ENCODE measurements at places on chromosomes 1 and 21.
A peak's percentile ranks its signal among the peaks of the same experiment; 100 is the strongest.

GRCh38 chr21:16455978-16456377 lies 726.2 kb downstream of the USP25 start:
- no peak for DNase-seq

- DNase-seq, result peak; percentile 24
These were observed 276.7 kb downstream of the PCP4 start for GRCh38 chr21:40143822-40144525.

DNA sequence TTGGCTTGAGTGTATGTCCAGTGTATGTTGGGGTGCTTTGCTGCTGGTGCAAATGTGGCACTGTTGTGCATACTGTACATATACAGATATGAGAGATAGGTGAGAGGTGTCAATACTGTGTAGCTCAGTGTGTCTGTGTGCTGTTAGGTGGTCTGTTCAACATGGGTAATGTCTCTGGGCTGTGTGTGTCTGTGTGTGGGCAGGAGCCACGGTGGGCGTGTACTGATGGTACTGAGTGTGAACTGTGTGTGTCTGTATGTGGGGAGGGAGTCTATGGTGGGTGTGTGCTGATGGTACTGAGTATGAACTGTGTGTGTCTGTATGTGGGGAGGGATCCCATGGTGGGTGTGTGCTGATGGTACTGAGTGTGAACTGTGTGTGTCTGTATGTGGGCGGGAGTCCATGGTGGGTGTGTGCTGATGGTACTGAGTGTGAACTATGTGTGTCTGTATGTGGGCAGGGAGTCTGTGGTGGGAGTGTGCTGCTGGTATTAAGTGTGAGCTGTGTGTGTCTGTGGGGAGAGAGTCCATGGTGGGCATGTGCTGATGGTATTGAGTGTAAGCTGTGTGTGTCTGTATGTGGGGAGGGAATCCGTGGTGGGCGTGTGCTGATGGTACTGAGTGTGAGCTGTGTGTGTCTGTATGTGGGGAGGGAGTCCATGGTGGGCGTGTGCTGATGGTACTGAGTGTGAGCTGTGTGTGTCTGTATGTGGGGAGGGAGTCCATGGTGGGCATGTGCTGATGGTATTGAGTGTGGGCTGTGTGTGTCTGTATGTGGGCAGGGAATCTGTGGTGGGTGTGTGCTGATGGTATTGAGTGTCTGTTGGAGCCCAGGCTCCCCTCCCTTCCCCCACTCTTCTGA lies 32.2 kb upstream of the FOXO6 start:
- no peak for DNase-seq

DNA sequence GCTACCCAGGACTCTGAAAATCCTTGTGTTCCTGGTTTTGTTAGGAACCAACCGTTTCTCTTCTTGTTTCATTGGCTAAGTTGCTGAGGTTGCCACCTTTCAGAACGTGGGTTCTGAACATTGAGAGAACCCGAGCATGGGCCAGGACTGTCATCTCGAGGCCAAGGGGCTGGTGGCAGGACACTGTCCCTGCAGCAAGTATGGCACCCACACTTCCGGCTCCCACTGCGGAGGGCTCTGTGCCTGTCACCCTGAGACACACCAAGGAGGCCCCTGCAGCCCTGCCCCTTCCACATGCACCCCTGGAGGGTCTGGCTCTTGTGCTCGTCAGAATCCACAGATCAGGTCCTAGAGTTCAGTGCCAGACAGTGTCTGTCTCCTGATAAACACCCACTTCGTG lies 39.1 kb upstream of the LRRC3 start:
- DNase-seq, result no peak

DNA sequence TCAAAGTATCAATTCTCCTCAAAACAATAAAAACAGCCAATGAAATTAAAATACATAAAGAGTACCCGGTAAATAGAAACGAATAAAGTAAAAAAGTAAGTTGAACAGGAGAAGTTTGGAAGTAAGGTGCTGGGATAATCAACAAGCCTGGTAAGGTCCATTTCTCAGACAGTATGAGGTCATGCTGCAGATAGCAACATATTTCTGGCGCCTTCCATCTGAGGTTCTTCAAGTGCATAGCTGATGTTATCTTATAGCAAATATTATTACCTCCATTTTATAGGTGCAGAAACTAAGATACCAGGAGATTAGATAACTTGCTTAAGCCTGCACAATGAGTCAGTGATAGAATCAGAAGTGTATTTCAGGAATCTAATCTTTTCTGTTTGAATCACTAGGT lies 23.7 kb upstream of the CEP350 start:
- no peak for DNase-seq

GRCh38 chr21:16192902-16193301 lies 463.1 kb downstream of the USP25 start:
- no peak for DNase-seq

DNA sequence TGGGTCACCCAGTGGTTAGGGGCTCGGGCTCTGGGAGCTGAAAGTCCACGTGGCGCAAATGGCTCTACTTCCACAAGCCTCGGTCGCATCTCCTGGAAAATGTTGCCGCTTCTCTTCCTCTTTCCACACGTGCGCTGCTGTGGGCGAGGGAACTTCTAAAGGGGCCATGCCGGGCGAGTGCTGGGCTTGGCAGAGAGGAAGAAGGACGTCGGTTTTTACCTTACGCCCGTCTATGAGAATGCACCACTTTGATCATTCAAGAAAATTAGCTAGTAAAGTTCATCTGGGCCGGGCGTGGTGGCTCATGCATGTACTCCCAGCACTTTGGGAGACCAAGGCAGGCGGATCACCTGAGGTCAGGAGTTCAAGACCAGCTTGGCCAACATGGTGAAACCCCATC lies 10.4 kb downstream of the SLC45A1 start:
- DNase-seq, result no peak

DNA sequence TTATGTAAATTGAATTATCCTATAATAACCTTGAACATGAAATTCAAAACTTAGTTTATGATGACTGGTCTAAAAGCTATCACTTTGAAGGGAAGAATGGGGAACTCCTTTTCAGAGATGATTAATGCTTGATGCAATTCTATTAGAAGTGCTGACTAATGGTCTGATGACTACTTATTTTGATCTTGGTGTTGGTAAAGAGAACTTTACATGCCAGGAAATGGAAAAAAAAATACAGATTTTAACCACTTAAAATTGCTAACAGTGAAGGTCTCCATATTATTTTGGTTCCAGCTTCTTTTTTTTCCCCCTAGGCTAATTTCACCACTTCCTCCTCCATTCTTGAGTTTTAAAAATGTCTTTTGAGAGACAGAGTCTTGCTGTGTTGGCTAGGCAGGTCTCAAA lies 22.9 kb downstream of the S1PR1 start:
- no peak for DNase-seq

DNA sequence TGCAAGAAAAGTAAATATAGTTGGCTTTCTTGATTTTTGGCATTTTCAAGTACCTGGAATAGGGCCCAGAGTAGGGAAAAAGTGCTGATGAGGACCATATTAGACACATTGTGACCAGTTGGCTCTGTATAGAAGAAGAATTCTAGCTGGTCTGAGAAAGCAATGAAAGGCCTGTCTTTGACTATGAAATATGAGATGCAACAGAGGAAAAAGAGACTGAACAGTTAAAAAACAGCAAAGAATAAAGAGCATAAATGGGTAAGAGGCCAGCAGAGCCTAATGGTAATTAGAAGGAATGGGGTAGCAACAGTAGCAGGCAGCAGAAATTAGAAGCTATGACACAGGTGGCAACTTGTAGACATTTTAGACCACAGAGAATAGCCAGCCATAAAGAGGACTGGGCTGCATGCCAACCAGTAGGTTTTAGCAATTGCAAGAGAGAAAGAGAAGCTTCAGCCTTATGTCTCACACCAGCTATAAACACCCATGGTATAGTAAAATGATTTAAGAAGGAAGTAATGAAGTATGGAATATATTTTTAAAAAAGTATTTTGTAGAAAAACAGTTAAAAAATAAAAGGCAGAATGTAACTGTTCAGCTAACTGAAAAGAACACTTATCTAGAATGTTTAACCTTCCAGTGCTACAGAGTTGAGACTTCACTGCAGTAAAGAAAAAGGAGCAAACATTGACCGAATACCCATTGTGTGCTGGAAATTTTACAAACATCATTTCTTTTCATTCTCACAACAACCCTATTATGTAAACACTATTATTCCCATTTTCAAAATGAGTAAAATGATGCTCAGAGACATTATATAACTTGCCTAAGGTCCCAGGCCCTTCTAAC lies 114.1 kb downstream of the LHX4 start:
- DNase-seq, result no peak

GRCh38 chr1:85615586-85616363 lies 35.2 kb downstream of the CCN1 start:
- no peak for DNase-seq

DNA sequence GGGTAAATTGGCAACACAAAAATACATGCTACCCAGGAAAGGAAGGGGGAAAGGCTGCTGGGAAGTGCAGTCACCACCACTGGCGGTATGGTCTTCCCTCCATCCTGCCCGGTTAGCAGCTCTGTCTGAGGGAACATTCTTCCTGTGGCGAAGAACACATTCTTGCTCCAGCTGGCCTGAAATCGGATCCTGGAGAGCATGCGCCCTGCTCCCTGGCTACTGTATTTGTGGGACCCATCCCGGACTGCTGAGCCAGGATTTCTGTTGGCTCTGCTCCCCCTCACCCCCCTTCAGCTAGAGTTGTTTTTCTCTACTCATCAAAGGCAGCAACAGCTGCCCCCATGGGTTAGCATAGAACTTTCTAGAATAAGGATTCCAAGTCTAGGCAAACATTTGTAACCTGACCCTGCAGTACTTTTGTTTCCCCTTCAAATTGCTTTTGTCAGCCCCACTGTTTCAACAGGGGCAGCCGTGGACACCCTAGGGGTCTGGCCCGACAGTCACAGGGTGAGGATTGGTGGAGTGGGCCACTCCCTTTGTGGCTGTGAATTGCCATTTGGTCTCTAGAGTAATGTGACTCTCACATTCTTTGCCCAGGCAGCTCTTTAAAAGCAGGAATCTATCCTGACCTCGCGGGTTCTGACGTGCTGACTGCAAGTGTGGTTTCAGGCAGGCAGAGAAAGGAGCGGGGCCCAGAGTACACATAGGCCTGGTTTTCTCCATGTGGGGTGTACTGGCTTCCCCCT lies 157.7 kb downstream of the TOMM20 start:
- no peak for DNase-seq

GRCh38 chr1:21623410-21623961 lies 45.7 kb downstream of the RAP1GAP start:
- no peak for DNase-seq

DNA sequence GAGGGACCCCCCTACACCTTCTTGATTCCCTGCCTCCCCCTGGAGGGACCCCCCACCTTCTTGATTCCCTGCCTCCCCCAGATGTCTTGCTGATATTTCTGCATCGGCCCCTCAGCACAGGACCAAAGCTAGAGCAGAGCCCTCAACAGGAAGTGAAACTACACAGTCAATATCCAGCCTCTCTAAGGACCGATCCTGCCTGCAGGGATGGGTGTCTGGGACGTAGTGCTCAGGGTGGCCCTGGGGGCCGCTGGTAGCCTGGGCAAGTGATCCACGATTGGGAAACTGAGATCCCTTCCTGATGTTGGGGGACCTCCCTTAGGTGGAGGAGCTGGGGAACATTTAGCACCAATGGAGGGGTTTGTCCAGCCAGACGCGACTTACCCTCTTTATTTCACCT lies 3.9 kb upstream of the LEFTY2 start:
- DNase-seq, result no peak

GRCh38 chr1:81848880-81849682 lies 48.3 kb downstream of the ADGRL2 start:
- no peak for DNase-seq

DNA sequence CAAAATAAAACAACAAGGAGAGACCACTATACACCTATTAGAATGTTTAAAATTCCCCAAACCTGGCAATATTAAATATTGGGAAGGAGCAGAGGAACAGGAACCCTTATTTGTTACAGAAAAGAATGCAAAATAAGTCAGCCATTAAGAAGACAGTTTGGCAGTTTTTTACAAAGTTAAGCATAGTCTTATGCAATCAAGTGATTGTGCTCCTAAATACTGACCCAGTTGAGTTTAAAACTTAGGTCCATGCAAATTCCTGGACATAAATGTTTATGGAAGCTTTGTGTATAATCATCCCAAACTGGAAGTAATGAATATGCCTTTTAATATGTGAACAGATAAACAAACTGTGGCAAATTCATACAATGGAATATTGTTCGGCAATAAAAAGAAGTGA lies 72.9 kb upstream of the RGS4 start:
- no peak for DNase-seq

DNA sequence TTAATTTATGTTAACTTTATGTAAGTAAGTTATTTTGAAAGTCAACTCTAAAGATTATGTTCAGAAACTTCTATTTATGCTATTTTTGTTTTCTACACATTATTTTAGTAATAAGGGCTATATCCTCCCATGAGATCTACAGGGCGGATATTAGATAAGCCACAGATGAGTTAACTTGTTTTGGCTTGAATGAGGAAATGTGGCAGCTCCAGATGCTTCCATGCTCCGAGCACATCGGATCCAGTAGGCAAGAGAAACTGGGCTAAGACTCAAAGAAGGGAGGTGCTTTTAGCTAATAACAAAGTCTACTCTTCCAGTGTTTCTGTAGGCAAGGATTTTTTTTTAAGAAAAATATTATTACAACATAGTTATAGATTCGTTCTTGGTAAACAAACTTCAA lies 20.0 kb upstream of the LAMC1 start:
- DNase-seq, result no peak

GRCh38 chr1:17789926-17790325 lies 34.8 kb downstream of the ACTL8 start:
- DNase-seq, result no peak

- DNase-seq, result no peak
These were observed 5.3 kb downstream of the SAMD11 start for GRCh38 chr1:928825-929661.

GRCh38 chr1:109750920-109751319 lies 10.1 kb upstream of the GSTM3 start:
- no peak for DNase-seq

GRCh38 chr1:153395776-153396175 lies 4.9 kb upstream of the S100A8 start:
- no peak for DNase-seq

- DNase-seq, result no peak
These were observed 46.1 kb upstream of the LPAR3 start for GRCh38 chr1:84939151-84939550.

DNA sequence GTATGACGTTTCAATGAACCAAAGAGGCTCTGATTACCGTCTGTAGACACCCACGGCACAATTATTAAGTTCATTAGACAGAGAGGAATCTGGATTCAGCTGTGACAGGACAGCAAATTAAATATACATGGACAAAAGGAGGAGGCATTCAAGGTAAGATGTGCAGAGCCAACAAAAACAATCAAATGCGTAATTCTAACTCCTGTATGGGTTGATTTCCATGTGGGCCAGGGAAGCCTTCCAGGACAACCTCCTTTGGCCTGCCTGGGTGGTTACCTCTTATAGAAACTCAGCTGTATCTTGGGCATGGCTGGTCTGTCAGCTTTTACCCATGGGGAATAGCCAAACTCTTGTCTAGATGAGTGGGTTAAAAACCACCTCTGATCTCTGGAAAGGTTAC lies 43.8 kb downstream of the CCN1 start:
- DNase-seq, result no peak

GRCh38 chr1:155108296-155108695 lies 19.4 kb upstream of the EFNA1 start:
- no peak for DNase-seq

GRCh38 chr21:46385846-46386733 lies 62.1 kb downstream of the PCNT start:
- no peak for DNase-seq
